ENCODE measurements at places on chromosomes 1 and 21. TPM values are rescaled to one million over a fixed set of nuclear protein-coding genes. Genes with fewer than 3 reads are reported as not detected.
A peak's percentile ranks its signal among the peaks of the same experiment; 100 is the strongest.

DNA sequence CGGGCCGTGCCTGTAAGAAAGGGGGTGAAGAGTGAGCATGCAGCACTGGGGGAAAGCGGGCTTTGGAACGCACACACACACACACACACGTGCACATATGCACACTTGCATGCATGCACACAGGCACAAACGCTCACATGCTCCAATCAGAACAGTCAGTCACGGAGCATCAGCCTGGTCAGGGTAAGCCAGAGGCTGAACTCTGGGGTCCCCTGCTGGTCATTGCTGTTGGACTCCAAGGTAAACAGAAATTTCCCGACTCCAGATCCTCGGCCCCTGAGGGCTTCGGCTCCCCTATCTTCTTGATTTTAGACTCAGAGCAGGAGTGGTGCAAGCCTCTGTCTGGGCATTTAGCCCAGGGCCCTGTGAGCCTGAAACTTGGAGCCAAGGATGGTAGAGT, 54.2 kb downstream of the SYT2 start:
- DNase-seq, result no peak

GRCh38 chr1:66769512-66770229, 17.4 kb downstream of the DYNLT5 start:
- DNase-seq, result no peak

DNA sequence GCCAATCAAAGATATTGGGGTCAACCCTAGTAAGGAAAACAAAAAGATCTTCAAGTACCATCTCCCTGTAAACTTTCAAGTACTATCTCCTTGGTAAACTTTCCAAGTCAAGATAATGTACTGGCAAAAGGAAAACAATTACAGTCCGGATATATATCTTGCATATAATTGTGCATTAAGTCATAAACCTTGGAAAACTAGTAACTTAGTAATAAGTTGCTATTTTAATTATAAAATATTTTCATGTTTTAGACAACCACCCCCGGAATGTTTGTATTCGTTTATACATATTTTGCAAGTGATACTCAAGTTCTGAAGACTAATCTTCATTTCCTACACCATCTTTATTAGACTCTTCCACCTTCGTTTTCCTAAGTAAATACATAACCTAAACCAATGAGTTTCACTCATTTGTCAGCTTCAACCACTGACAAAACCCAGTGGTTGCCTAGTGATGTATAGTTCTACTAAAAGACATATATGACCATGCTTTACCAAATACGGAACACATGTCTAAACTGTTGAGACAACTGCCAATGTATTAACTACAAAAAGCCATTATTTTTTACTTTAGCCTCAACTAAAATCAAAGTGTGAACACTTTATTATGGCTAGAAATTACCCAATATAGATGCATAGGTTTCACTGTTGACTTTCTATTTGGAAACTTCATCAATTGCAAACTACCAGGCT, 1.7 kb downstream of the AKT3 start:
- no peak for DNase-seq

GRCh38 chr1:44911026-44911425, 68.0 kb upstream of the PTCH2 start:
- DNase-seq, result peak; percentile 38

- no peak for DNase-seq
Observed at GRCh38 chr1:65512967-65513780, 92.7 kb downstream of the LEPR start.

- DNase-seq, result no peak
Observed at GRCh38 chr21:43573921-43574320, 85.4 kb downstream of the HSF2BP start.

SLC30A2 gene
- 0.30 TPM for total RNA-seq

DMBX1 gene
- total RNA-seq, result not detected

KCNK1 gene
- total RNA-seq, result 3.8 TPM

CD1B gene
- not detected for total RNA-seq

KRTAP19-6 gene
- not detected for total RNA-seq

NRDC gene
- total RNA-seq, result 81.2 TPM

ZMYND12 gene
- 0.30 TPM for total RNA-seq

RGS16 gene
- 7.9 TPM for total RNA-seq
